ENCODE measurements at places on chromosomes 16 and 17.
A peak's percentile ranks its signal among the peaks of the same experiment; 100 is the strongest.

GRCh38 chr16:15482068-15482747, 47.8 kb downstream of the BMERB1 start:
- peak; percentile 36 for DNase-seq

GRCh38 chr17:49132699-49133364, at the start of gene B4GALNT2:
B4GALNT2 (plus strand) TSS chr17:49132769; CDS start chr17:49132793, 24 bp downstream.
- no peak for DNase-seq

GRCh38 chr16:75446416-75446815, 13.1 kb upstream of the CFDP1 start:
- no peak for DNase-seq

DNA sequence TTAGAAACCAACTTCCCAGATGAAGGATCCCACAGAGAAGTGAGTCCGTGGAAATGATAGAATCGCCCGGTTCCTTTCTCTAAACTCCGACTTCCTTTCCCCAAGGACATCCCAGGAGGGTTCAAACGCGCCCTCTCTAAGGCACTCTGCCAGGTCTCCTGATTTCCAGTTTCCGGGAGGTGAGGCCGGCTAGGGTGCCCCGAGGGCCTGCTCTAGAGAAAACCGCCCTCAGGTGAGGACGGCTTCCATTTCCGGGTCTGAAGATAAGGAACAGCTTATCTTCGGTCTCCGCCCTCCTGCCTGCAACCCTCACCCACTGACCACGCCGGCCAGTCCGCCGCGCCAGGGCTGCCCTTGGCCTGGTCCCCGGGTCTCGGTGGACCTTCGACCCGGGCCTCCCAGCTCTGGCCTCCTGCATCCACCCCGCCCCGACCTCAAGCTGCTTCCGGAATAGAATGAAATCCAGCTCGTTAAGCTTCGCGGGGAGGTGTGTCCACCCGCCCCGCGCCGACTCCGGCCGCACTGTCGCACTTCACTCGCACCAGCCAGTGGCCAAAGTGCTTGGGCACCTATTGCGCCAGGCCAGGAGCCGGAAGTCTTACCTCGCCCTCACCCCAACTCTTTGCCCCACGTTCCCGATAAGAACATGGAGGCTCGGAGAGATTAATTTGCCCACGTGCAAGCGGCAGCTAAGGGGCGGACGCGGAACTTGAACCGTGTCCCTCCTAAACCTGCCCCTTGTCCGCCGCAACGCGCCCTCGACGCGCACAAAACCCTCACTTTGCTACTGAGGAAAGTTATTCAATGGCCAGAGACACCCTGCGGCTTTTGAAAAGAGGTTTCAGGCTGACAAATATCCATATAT, 836 bp upstream of the MMP15 start:
- peak; percentile 9 for DNase-seq

DNA sequence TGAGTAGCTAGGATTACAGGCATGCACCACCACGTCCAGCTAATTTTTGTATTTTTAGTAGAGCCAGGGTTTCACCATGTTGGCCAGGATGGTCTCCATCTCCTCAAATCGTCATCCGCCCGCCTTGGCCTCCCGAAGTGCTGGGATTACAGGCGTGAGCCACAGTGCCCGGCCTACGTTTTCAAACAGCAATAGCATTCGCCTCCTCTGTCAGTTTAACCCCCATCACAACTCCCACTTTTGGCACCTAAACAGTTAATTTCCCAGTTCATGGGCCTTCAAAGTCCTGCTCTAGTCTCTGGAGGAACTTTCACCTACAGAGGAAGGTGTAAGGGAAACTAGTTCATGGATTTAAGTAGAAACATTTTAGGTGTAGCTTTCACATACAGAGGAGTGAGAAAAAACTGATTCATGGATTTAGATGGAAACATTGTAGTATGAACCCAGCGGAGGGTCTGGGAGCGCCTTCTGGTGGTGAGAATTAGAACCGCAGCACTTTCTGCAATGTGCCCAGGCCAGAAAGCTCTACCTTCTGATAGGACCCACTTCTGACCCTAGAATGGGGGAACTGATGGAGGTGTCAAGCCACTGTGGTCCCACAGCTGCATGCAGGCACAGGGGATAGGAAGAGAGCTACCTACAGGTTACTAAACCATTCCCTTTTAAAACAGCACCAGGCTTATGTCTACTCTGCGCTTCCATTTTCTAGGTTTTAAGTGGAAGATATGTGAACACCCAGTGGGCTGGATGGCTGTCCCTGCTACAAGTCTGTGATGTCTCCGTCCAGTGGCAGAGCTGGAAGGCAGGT, 12.0 kb upstream of the MEOX1 start:
- DNase-seq, result peak; percentile 60

DNA sequence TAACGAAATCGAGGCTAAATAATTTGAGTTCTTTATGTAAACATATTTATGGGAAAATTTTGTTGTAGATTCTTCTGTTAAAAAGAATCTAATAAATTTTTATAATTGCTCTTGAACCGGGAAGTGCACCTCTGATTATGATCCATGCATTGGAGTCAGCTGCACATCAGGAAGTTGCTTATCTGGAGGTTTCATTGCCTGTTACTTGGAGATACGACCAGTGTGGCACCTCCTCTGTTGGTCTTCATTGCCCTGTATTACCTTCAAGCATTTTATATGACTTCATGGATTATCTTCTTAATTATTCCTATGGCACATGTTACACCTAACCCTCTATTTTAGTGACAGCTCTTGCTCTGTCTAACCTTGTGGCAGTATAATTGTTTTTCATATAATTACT, 312.6 kb upstream of the TBX2 start:
- DNase-seq, result no peak

DNA sequence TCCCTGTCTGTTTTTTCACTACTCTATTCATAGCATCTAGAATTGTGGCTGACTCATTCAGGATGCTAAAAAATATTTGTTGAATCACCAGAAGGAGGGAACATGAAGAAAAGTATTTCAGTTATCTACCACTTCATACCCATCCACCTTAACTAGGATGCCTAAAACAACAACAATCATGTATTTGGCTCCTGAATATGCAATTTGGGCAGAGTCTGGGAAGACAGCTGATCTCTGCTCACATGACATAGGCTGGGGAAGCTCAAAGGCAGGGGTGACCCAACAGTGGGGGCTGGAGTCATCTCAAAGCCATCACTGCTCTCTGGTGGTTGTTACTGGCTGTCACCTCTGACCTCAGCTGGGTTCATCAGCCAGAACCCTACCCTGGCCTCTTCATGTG, 80.1 kb upstream of the RPL38 start:
- no peak for DNase-seq

- no peak for DNase-seq
Measured at GRCh38 chr16:56468800-56469199, 17.4 kb downstream of the OGFOD1 start.

- DNase-seq, result no peak
Measured at GRCh38 chr17:7572338-7572587, 7.2 kb upstream of the CD68 start.

GRCh38 chr17:81794509-81794908, 9.4 kb upstream of the GCGR start:
- no peak for DNase-seq

GRCh38 chr16:59108374-59108773, 374.3 kb upstream of the GOT2 start:
- DNase-seq, result no peak

DNA sequence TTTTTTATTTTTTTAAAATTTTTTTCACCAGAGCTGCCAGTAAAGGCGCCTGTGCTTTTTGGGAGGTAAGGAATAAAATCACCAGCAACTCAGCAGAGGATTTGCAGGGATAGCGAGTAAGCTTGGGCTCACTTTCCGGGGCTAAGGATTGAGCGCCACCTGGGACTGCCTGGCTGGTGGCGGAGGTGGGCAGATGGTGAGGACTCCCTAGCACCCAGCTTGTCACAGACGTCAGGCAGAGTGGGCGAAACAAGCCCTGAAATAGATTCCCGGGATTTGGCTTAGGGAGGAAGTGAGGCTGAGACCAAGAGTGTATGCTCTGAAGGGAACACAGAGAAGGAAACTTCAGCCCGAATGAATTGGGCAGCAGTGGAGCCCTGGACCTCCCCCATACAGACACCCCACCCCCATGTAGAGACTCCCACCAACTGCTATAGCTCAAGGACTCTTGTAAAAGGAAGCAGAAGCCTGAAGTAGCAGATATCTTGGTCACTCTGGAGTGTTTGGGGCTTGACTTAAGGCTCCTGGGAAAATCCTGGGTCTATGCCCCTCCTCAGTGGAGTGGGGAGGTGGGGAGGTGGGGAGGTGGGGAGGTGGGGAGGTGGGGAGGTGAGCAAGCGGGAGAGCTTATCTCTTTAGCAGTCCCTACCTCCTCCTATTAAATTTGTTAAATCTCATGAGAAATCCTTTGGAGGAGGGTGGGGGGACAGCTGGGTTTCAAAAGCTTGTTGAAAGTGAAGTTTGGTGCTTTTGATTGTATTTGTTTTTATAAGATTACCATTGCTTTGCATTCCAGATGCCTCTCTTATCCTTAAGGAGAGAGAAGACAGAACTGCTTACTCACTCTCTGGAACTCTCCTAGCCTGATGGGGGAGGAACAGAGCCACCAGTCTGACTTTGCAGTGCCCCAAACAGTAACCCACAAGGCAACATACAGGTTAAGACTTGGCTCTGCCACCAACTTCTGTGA, 8.2 kb downstream of the ARL4D start:
- DNase-seq, result no peak

DNA sequence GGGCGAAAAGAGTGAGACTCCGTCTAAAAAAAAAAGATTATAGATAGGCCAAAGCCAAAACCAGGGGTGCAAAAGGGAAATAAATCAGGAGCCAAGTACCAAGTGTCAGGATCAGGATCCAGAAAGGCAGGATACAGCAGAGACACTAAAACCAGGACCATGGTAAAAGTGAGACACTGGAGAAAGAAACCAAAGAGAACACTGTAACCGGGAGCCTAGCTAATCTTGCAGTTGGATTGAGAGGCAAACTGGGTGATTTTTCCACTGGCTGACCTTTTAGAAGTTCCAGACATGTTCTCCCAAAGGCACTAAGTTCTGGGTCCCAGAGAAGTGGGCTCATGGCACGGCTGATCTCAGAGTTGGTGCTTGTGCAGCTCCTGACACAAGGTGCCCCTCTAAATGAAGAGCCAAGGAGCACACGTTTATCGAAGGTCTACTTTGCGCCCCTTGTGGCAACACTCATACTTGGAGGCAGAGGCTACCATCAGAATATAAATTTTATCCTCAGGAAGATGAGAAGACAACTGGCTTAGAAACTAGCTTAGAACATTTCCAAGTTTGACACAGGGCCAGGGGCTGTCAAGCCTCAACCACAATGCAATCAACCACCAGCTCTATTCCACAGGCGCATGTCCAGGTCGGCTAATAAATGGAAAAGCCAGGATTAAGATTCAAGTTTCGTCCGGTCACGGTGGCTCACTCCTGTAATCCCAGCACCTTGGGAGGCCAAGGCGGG, 27.5 kb upstream of the HELZ start:
- no peak for DNase-seq

DNA sequence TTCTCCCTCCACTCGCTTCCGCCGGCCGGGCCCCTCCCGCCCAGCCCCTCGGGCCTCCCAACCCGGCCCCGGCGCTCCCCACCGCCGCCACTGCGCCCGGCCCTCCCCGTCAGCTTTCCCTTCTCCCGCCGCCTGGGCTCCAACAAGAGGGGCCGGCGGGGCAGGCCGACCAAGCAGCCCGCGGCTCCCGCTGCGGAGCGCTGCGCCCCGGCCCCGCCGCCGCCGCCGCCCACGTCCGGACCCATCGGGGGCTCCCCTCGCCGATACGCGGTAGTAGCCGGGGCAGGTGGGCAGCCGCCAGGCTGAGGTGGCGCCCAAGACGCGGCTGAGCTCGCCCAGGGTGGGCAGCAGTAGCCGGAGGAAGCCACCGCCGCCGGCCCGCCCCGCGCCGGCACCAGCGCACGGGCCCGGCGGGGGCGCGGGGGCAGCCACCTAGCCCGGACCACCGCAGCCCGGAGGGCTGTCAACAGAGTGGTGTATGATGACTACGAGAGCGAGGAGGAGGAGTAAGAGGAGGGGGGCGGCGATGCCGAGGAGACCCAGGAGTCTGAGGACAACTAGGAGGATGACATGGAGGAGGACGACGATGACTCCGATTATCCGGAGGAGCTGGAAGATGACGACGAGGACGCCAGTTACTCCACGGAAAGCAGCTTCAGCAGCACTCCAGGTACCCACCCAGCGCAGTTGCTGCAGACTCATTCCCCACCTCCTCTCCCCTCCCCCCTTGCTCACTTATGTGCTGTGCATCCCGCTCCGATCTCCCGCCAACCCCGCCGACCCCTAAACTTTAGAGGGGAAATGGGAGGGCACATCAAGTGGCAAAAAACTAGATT, 498 bp downstream of the LRRC37B start:
- DNase-seq, result peak; percentile 49

DNA sequence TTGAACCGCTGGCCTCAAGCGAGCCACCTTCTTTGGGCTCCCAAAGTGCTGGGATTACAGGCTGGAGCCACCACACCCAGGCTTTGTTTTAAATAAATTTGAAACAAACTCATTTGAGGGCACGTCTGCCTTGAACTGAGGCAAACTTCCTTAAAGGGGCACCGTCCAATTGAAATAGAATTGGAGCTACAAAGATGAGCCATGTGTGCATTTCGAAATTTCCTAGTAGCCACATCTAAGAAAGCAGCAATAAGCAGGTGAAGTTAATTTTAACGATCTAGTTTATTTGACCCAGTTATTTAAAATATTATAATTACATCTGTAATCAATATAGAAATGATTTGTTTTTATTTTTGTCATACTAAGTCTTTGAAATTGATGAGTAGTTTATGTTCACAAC, 755 bp upstream of the C16orf89 start:
- DNase-seq, result no peak

- DNase-seq, result no peak
Measured at GRCh38 chr16:88406096-88407041, 23.6 kb downstream of the ZNF469 start.

DNA sequence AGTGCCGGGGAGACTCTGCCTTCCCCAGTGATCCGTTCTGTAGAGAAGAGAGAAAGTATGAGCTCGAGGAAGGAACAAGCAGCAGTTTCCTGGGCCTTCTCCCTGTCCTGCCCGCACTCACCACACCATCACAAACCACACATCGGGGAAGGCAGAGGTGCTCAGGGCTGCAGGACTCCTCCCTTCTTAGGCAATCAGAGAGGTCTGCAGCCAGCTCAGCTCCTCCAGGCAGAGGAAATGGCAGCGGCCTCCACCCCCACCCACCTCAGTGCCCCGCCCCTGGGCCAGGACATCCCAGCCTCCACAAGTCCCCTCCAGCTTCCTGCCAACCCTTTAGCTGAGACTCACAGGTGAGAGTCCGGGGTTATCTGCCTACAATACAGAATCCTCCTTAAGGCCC, 2.0 kb downstream of the ZNF319 start:
- peak; percentile 33 for DNase-seq

DNA sequence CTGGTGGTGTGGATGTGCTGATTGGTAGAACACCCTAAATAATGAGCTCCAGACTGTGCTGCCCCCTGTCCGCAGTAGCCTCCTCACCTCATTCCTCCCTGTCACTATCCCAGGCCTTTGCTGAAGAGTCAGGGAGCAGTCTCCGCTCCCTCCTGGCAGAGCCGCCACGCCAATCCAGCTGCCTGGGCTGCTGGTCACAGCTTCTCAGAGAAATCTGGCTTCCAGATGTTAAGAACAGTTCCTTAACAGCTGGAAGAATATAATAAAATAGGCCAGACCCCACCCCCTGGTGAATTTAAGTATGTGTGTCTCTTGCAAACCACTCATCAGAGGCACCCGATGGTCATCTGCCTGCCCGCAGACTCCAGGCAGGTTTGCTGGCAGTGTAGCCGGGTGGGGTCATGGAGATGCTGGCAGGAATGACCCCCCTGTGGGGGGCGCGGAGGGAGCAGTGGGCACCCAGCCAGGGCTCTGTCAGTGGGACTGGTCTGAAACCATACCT, 161.0 kb downstream of the CCDC182 start:
- no peak for DNase-seq

GRCh38 chr17:79398441-79398840, 212.4 kb downstream of the RBFOX3 start:
- no peak for DNase-seq

Measured in stimulated activated naive CD4-positive, alpha-beta T cell treated with Interleukin-2 at 50 U/mL for 16 hours (primary cell).